Stimulated activated CD8-positive, alpha-beta memory T cell treated with anti-CD3 and anti-CD28 coated beads, Interleukin-7, amount 100 ng/mL, for 1 hour (primary cell): ENCODE measurements at places on chromosomes 7 and 10.

DNA sequence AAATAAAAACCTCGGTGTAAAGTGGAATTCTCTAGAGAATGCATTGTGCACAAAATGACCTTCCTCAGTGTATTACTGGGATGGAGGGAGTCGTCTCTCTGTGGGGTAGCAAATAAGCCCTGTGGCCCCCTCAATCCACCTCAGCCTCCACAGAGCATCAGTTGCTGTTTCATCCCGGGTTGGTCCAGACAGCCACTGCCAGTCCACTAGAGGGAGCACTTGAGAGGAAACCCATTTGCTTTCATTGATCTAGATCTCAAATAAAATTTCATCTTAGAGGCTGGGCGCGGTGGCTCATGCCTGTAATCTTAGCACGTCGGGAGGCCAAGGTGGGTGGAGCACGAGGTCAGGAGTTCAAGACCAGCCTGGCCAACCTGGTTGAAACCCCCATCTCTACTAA lies 1128.7 kb downstream of the CNTNAP2 start:
- no peak for DNase-seq

GRCh38 chr7:47937711-47938573 lies 10.3 kb downstream of the PKD1L1 start:
- DNase-seq = no peak

GRCh38 chr10:98261436-98262277 lies 6.3 kb downstream of the LOXL4 start:
- DNase-seq = no peak

- no peak for DNase-seq
Observed at GRCh38 chr7:144087230-144087629, 1.2 kb downstream of the OR2A12 start.

DNA sequence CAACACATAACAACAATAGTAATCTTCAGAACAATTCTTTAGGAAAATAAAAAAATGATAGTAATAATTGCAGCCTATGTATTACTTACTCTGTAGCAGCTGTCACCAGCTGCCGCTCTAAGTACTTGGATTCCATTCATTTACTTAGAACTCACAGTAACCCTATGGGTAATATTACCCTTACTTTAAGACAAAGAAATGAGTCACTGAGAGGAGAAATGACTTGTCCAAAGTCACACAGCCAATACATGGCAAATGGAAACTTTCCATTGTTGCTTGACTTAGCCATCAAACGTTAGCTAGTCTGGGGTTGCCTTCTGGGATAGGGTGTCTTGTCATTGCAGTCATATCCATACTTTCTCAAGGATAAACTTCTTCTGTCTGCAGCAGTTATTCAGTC lies 3.6 kb downstream of the CCNY start:
- DNase-seq = no peak

DNA sequence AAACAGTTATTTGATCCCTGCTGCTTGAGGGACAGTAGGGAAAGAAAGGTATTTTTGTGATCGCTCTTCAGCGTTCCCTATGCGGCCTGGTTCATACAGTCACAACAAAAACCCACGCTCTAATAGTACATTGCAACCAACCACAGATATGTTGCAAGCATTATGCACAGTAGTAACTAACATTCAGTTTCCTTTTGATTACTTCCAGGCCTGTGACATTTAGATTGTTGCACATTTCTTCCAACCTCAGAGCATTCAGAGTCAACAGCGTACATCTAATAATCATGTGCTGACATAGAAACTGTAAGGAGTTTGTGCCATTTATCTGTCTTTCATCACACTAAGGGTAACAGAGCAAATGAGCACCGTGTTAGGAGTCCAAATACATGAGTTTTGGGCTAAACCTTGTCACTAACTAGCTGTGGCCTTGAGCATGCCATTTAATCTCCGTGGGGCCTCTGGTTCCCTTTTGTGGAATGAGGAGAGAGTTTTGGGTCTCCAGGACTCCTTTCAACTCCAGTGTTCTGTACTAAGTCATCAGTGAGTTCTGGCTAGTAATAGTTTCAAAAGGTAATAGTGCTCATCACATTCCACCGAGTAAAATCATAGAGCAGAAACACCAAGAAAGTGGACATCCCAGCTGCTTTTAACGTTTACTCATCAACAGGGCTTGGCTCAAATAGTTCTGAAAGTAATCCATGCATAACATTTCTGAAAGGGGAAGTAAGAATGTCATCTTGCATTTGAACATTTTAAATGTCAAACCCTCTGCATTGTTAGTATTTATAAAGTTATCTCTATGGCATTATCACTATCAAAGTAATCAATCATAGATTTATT lies 99.0 kb upstream of the FZD1 start:
- DNase-seq = no peak

DNA sequence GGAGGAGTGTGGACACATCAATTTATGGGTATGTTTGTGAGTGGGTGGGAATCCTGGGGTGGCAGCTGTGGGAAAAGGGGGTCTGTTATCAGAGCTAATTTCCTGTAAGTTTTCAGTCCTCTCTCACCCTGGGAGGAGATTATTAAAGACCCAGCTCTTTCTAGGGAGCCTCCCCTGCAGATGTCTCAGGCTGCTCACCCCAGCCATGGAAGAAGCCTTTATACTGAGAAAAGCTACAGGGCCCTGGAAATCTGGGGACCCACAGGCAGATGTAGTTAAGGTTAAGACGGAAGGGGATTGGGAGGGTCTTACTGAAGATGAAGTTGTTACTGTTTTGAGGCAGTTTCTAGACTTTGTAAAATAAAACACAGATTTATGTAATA lies 4.6 kb downstream of the ZNF680 start:
- no peak for DNase-seq

- DNase-seq = no peak
Observed at GRCh38 chr7:128954830-128955802, 17.4 kb downstream of the IRF5 start.

GRCh38 chr10:52566471-52567246 lies 205.9 kb downstream of the MBL2 start:
- no peak for DNase-seq

DNA sequence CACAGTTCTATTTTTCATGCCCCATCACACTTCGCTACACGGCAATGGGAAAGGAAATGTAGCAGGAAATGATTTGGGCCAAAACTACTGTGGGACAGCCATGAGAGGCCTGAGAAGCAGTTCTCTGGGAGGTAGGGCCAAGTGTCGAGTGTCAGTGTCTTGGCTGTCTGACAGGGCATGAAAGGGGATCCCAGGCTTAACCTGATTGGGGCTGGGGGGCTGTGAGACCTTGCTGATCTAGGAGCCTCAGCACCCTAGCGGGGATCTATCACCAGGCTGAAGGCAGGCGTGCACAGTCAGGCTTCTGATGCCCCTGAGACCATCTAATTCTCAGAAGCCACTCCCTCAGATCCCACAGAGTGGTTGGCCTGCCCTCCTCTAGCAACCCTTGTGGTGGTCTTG lies 58.2 kb upstream of the SLC25A13 start:
- no peak for DNase-seq

DNA sequence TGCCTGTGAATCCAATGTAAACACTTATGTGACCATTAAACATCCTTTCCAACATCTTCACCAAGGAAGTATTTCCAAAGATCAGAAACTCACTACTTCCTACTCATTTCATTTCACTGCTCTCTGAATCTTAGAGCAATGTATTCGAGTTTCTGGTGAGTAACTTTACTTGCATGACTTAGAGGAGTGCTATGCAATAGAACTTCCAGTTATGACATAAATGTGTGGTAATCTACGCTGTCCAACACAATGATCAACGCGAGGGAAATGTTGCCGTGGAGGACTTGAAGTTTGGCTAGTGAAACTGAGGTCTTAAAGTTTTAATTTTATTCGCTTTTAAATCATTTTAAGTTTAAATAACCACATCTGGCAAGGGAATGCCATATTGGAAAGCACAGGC lies 1326.3 kb downstream of the XPNPEP1 start:
- DNase-seq = no peak

DNA sequence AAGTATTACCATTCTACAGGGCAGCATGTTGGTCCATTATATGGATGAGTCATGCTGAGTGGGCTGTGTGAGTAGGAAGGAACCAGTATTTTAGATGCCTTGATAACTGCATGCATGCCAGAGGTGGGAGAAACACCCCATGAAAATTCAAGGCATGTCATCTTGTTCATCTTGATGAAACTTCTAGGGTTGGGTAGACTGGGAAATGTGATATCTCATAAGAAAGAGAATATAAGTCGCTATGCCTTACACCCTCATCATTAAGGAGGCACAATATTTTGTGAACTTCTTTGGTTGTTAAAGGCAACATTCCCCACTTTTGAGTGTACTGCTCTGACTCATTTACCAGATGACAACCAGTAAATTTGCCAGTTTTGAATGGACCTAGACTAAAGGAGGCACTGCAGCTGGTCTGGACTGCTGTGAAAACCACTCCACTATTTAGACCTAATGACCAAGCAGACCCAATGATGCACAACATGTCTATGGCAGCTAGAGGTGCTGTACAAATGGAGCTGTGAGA lies 48.0 kb downstream of the ZNF365 start:
- no peak for DNase-seq

DNA sequence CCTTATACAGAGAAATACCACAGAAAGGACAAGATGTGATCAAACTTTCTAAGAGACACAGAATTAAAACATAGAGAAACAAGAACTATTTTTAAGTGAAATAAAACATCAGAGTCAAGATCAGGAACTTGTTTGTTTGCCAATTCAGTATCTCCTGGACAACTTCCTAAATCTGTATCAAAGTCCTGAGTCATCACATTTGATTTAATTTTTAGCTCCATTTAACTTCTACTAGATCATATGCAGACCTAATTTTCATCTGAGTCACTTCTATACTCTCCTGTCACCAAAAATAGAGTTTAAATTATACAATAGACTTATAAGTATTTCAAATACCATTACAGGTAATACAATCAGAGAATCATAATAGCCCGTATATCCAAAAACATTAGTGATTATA lies 268.1 kb downstream of the PRKG1 start:
- no peak for DNase-seq

DNA sequence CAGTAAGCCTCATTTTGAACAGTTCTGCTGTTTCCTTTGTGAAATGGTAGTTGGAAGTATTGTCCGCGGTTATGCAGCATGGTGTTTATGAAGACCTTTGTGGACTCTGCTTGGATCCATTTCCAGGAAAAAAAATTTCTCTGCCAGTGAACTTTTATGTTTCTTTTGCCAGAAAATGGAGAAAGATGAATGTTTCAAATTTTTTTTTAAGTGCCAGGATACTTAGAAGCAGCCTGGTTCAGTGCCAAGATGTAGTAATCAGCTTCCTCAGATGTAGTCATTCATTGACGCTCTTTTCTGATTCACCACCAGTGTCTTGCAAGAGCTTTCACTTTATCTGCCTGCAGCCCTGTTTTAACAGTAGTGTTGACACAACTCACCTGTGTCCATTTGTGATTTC lies 258.2 kb downstream of the SDK1 start:
- DNase-seq = no peak

- no peak for DNase-seq
Observed at GRCh38 chr10:79936625-79937615, 12.0 kb downstream of the SFTPD start.
